ENCODE measurements at places on chromosomes 2 and 18.

DNA sequence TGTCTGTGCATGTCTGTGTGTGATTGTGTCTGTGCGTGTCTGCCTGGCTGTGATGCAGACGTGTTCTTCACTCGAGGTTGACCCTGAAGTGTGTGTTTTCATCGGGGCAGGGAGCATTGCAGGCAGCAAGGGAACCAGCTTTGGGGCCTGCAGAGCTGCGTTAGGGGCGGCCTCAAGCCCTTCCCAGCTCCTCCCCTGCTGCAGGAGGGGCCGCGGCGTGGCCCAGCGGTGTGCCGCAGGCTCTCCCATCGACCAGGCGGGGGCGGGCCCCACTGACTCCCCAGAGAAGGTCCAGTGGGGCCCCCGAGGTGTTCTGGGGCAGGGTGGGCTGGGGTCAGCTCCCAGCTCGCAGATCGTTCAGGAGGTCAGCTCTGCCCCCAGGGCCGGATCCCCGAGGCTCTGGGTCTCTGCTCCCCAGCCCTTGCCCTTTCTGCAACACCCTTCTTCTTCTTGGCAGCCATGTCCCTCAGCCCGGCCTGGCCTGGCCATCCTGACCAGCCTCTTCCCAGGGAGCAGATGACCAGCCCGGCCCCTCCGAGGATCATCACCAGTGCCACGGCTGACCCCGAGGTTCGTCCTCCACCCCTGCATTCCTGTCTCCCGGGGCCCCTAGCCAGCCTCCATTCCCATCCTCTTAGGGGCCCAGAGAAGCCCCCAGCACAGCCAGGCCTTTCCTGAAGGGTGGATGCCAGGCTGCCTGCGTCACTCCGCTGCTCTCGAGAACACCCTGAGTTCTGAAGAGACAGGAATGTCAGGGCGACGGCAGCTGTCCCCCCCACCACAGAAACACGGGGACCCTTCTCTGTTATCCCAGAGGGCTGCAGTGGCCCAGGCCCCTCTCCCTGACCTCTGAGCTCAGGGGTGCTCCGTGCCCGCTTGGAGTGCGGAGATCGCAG is 11.1 kb upstream of the KLHL30 start:
- DNase-seq = no peak

DNA sequence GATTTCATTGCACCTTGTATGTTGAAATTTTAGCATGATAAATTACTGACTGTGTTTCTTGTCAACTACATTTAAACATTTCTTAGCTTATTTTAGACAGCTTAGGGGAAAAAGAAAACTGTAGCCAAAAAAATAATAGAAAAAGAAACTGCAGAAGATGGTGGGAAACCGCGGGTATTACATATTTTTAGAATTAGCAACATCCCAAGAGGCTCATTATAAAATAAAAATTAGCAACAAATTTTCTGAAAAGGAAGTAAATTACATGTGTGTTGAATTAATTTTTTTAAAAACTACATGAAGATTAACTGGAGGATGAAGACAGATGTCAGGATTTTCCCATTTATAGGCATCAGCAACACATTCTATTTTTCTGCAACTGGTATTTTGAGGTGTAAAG is 4.3 kb downstream of the PELI1 start:
- DNase-seq = no peak

DNA sequence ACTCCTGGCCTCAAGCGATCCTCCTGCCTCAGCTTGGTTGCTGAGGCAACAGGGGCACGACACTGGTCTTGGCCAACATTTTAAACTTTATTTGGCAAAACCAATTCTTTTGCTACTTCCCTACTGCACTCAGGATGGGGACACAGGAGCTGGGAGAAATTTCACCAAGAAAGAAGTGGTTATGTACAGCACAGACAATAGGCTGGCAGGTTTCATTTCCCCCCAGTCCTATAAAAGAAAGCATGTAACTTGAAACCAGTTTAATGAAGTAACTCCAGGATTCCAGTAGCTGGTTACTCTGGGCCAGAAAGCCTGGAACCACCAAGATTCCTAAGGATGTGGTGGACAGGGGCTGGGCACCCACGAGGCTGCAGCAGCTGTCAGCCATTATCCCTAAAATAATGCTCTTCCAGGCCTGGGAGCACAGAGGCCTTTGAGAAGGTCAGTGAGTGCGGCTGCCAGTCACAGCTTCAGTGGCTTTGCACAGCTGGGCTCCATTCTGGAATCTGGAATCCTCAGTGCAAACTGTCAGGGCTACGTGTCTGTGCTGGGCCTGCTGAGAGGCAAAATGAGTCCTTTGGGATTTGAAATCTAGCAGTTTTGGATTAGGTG is 142.3 kb upstream of the ITGA6 start:
- DNase-seq = no peak

- no peak for DNase-seq
These were observed 112.0 kb upstream of the NDUFV2 start for GRCh38 chr18:8990276-8991031.
